Activated CD4-positive, alpha-beta T cell treated with anti-CD3 and anti-CD28 coated beads, Interleukin-2, amount 50 U/mL, for 24 hours (primary cell): ENCODE measurements at places on chromosomes 12 and 14.
A peak's percentile ranks its signal among the peaks of the same experiment; 100 is the strongest.

DNA sequence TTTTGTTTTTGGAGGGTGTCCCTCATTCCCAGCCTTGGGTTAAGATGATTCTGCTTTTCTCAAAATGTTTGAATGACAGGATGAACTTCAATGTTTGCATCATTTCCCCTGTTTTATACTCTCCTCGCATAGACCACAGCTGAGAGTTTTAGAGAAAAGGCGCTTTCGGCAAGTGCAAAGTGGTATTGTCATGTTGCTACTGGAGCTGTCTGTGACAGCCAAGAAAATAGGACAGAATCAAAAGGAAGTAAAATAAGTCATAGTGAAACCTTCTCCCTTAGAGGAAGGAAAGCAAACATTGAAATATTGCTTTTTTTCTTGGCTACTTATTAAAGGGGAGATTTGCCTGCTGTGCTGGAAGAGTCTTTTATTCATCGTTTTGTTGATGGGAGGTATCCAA lies 33.5 kb upstream of the ARHGAP5 start:
- no peak for DNase-seq

DNA sequence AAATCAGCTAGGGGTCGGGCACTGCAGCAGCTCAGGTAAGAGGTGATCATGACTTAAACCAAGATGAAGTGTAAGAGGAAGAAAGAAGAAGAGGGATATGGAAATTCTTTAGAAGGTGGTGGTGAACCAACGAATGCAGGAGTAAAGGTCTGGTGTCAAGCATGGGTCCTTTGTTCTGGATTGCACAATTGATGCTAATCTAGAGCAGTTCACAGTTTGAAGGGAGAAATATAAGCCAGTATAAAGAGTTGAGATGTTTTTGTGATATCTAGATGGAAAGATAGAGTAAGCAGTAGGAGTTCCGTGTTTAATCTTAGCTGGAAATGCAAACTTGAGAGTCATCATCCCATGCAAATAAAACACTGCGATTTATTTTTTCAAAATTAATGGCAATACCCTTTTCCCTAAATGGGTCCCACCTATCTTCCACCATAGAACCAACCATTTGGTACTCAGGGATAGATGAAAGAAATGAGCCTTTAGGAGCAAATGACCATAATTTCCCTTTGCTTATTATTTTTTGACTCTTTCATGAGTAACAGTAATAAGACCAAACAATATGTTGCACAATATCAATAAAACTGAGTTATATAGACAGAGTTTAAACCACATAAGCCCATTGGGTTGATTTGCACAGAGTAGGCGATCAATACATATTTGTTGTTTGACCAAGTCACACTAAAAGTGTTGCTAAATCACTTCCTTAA lies 15.0 kb upstream of the MGP start:
- DNase-seq = no peak

GRCh38 chr12:92136026-92136730 lies 9.5 kb downstream of the BTG1 start:
- DNase-seq = no peak

- DNase-seq = no peak
Measured at GRCh38 chr14:76376409-76376877, 506 bp downstream of the ESRRB start.

DNA sequence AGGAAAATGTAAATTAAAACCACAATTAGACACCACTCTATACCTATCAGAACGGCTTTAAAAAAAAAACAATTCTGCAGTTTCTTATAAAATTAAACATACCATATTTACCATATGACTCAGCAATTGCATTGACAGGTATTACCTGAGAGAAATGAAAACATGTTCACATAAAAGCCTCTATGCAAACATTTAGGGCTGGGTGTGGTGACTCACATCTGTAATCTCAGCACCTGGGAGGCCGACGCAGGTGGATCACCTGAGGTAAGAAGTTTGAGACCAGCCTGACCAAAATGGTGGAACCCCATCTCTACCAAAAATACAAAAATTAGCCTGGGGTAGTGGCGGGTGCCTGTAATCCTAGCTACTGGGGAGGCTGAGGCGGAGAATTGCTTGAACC lies 41.1 kb downstream of the SPTB start:
- DNase-seq = no peak

- no peak for DNase-seq
Measured at GRCh38 chr14:67576216-67576955, 23.7 kb downstream of the PIGH start.

DNA sequence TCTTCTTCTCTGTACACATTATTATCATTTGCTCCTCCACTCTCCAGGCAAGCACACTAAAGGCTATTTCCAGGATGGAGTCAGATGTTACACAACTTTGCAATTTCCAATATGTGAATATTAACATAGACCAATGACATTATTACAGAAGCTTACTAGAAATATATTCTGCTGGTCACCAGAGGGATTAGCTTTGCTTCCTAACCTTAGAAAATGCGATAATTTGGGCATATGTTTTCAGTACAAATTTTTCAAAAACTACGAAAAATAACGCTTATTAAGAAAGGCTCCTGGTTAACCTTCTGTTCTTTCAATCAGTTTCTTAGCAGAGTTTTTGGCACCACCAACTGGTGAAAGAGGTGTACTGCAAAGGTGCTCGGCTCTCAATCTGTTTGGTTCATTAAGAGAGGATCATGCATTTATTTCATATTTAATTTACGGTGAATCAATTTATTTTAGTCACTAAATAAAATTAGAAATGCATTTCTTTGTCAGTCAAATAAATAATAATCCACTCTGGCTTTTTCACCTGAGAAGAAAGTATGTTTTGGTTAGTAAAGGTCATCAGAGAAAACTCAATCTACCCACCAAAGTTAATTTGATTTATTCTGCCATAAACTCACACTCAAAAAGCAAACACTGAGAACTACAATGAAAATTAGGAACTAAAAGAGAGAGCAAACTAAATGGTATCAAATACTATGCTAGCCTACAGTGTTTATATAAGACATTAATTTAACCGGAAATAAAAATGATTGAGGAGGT lies 39.2 kb downstream of the EFCAB11 start:
- DNase-seq = peak; percentile 51

- DNase-seq = no peak
Measured at GRCh38 chr14:100711493-100711892, 15.2 kb upstream of the DLK1 start.
